ENCODE measurements at places on chromosomes 13 and 19.

GRCh38 chr13:99310382-99311031 is 3.3 kb upstream of the GPR183 start:
- no peak for DNase-seq

GRCh38 chr19:5585461-5586299 is 17.9 kb upstream of the TINCR start:
- peak; percentile 38 for DNase-seq

- DNase-seq: no peak
Measured at GRCh38 chr13:49412749-49413148, 31.1 kb downstream of the CAB39L start.

DNA sequence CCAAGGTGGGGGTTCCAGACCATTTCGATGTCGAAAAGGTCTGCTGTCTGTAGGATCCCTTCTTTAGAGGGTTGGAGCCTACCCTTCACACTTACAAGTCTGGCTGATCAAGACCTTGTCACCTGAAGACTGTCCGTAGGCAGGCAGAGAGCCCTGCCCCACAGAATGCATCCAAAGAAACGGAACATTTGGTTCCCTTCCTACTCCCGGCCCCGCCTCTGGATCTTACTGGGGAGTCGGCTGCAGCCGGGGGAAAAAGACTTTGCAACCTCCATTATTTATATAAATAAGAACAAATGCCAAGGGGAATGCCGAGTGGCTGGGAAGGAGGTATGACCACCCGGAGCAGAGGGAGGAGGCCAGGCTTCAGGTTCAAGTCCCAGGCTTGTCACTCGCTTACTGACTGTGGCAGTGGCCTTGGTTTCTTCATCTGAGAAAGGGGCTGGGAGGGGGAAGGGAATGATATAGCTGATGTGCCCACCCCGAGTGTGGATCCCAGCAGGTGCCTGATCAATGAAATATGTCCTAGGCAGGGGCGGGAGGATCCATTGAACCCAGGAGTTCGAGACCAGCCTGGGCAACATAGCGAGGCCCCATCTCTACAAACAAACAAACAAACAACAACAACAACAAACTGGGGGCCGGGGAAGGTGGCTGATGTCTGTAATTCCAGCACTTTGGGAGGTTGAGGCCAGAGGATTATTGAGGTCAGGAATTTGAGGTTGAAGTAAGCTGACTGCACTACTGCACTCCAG is 48.7 kb downstream of the RFX2 start:
- no peak for DNase-seq

DNA sequence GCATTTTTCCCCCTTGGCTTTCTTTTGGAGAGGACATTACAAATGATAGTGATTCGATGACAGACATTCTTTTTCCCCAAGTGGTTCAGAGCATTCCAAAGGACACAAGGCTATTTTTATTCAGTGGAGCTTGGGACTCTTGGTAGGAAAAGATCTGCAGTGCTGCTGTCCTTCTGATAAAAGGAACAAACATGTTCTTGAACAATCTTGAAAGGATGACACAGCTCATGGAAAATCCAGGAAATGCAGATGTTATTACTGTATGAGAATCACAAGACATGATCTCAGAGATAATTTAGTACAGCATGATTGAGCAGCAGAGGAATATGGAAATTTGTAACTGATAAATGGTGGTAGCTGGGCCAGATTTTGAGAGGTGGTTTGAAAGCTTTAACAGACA is 96.2 kb upstream of the RFC3 start:
- no peak for DNase-seq

DNA sequence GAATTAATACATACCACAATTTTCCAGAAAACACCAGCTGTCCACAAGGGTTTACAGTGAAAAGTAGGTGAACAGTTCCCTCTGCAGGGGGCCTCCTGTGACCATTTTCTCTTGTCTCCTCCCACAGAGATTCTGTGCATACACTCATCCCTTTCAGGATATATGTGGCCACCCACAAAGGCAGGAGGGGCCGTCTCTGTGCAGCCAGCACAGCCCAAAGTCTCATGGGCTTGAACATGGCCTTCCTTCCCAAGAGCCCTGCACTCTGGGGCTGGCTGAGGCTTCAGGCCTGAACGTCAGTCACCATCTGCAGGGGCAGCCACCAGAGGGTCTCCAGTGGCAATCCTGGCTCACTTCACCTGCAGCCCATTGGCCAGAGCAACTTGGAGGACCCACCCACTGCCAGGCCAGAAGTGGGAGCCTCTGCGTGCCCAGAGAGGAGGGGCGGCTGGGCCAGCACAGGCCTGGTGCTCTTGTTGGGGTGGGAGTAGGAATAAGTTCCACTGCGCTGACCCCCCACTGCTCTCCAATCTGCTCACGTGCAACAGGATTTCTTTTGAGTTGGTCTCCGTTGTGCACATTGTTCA is 25.1 kb downstream of the TMEM161A start:
- no peak for DNase-seq

GRCh38 chr13:76792731-76793347 is 93.4 kb downstream of the KCTD12 start:
- no peak for DNase-seq

DNA sequence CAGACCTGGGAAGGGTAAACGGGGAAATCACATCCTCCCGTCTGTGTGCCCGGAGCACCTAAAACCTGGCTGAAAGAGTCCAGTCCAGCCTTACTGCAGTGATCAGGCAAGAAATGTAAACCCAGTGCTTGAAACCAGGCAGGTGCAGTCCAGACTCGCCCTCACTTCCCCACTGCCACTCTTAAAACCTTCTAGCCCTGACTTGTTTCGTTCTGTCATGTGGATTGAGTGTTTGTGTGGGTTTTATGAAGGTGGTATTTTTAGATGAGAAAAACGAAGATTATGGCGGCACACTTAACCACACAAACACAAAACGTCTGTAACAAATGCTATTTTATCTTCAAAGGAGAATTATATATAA is 839 bp upstream of the CKAP2 start:
- no peak for DNase-seq

GRCh38 chr13:46609726-46610125 is 56.8 kb downstream of the LRCH1 start:
- DNase-seq: no peak

DNA sequence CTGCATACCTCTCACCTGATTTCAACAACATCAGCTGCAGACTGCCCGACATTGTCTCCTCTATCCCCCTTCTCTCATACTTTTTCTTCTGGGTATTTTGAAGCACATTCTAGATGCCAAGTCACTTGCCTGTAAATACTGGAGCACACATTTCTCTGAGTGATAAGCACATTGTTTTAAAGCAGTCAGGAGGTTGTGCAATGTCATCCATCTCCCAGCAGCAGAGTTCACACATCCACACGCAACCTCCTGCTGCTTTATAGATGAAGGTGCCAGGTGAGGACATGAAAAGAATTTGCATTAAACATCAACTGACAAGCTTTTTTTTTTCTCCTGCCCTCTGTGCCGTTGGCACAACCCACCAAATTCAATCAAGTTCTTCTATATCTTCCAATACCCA is 5.5 kb downstream of the UPK1A start:
- no peak for DNase-seq

DNA sequence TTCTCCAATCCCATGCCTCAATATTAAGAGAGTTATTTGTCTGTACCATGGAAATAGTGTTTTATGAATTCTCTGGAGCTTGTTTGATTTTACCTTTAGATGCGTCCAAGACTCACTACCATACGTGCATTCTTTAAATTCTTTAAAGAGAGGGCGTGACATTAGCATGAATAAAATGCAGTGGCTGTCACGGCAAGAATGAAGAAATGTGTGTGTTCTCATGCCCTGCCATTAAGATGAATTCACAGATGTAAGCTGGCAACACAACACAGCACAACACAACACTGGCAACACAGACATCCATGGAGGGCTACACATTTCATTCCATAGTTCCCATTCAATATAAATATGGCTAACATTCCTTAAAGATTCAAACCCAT is 213.4 kb downstream of the ENOX1 start:
- no peak for DNase-seq

GRCh38 chr13:105513448-105513847 is 1022.0 kb downstream of the EFNB2 start:
- no peak for DNase-seq

- DNase-seq: no peak
Measured at GRCh38 chr13:76656056-76656455, 230.1 kb downstream of the KCTD12 start.

- DNase-seq: no peak
Measured at GRCh38 chr13:46964789-46965527, 68.1 kb upstream of the HTR2A start.

DNA sequence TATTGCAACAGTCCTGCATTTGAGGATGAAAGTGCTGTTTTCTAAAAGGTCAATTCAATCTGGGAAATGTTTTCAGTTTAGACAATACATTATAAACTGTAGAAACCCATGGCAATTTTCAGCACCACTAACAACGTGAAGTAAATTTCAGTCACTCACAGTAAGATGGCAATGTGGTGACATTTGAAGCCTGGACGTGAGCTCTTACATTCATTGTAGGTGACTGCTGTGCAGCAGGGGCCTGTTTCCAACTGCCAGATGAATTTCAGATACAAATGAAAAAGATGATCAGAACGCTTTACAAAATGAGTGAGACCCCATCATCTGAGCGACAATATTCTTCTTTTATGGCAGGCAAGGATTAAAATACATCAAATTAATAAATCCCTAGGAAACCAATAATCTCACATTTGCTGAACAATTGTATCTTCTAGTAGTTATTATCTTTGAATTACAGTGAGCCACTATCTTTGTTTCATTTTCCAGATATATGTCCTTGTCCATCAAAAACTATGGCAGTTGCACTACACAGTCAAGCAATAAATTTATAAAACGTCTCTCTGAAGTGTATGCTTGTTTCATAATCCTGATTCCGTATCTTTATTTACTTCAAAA is 1816.8 kb downstream of the OLFM4 start:
- no peak for DNase-seq

- DNase-seq: peak; percentile 84
Measured at GRCh38 chr19:55160128-55160985, 2.8 kb upstream of the TNNI3 start.

GRCh38 chr13:22128441-22129408 is 457.9 kb downstream of the FGF9 start:
- DNase-seq: no peak

DNA sequence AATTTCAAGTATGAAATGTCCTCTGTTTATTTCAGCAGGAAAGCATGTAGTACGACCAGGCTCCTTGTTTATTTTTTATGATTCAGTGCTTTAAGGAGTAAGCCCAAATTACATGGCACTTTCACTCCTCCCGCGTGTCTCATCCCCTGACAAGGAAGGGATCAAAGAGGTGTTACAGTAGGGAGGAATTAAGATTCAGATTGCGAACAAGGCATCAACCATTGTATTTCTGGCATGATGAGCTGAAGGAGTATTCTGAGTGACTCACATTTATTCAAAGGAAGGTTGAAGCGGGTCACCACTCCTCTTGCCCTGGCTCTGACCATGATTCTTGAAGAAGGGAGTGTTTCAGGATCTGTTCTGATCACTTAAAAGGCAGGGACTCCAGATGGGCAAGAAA is 46.1 kb upstream of the CNMD start:
- DNase-seq: no peak

- DNase-seq: no peak
Measured at GRCh38 chr19:45657520-45658167, 10.4 kb upstream of the GIPR start.

- no peak for DNase-seq
Measured at GRCh38 chr13:102902789-102903347, 57.0 kb downstream of the ERCC5 start.

DNA sequence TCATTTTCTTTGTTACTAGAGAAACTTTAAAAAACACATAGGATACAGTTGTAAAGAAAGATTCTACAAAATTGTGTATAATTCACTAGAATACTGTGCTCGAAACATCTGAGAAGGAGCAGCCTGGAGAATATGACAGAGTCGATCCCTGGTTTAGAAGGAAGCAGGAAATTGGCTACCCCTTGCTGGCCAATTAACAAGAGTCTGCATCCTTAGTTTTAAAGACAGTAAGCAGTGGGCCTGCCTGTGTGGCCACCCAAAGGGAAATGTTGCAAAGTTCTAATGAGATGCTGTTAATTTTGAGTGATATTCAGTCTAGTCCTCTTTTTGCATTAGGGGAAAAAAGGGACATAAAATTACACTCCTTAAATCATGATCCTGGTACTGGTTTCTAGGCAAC is 988.6 kb downstream of the PCDH17 start:
- no peak for DNase-seq

DNA sequence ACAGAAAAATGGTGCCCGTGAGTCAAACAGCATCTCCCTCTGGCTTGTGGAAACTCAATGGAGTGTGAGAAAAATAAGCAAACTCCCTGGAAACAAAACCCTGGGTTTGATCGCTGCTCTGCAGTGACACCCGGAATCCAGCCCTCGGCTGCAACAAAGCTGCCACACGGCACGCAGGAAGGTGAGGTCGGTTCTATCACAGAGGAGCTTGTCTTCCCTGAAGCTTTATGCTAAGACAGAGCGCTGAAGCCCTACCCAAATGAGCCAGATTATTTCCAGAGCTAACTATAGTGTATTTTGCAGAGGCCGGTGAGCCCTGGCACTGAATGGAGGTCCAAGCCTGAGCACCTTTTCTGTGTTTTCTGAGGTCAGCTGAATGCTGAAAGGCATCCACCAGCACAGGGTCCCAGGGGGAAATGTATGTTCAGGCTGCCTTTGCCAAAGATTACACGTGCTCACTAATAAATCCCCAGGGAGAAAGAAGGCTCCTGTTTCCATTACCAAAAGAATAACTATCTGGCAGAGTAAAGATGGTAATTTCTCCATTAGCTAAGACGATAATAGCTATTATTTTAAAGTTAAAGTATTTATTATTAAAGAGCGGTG is 77.8 kb downstream of the TSHZ3 start:
- no peak for DNase-seq

DNA sequence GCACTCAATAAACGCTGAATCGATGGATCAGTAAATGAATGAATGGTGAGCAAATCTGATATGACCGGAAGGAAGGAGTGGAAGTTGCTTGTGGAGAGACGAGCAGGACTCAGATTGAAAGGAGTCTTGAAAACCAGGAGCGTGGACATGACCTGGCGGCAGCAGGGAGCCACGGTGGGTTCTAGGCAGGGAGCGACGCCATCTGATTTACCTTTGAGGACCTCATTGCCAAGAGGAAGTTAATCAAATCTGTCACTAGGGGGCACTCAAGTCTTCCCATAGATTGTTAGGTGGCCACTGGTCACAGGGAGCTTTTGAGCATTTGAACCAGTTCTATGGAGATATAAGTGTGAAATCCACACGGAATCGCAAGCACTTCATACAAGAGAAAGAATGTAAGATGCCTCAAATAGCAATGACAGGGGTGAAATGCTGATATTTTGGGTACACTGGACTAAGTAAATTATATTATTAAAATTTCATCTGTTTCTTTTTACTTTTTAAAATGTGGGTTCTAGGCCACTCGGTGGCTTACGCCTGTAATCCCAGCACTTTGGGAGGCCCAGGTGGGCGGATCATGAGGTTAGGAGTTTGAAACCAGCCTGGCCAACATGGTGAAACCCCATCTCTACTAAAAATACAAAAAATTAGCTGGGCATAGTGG is 9.2 kb upstream of the FBN3 start:
- no peak for DNase-seq

GRCh38 chr13:43495732-43496131 is 291.0 kb downstream of the ENOX1 start:
- DNase-seq: no peak

All from stimulated activated CD4-positive, alpha-beta T cell treated with anti-CD3 and anti-CD28 coated beads, Interleukin-12 subunit alpha, Interleukin-12 subunit beta, amount 100 ng/mL, for 4 hours (primary cell).